ENCODE measurements at places on chromosomes 5 and 9.

- ATAC-seq: no peak
These were observed 308.1 kb downstream of the LRRC70 start for GRCh38 chr5:62886603-62887315.

DNA sequence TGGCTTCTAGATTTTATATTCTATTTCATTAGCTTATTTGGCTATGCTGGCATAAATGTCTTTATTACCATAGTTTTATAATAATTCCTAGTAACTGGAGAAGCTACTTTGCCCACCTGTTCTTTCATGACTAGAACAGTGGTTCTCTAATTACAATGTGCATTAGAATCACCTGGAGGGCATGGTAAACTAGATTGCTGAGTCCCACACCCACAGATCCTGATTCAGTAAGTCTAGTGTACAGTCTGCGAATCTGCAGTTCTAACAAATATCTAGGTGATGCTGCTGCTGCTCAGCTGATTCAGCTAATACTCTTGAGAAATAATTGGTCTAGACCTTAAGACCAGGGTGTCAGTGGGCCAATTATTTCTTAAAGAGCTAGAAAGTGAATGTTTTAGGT is 35.5 kb downstream of the RNF38 start:
- ATAC-seq: no peak

- ATAC-seq: no peak
These were observed 225.2 kb downstream of the NPR3 start for GRCh38 chr5:32936329-32936728.

DNA sequence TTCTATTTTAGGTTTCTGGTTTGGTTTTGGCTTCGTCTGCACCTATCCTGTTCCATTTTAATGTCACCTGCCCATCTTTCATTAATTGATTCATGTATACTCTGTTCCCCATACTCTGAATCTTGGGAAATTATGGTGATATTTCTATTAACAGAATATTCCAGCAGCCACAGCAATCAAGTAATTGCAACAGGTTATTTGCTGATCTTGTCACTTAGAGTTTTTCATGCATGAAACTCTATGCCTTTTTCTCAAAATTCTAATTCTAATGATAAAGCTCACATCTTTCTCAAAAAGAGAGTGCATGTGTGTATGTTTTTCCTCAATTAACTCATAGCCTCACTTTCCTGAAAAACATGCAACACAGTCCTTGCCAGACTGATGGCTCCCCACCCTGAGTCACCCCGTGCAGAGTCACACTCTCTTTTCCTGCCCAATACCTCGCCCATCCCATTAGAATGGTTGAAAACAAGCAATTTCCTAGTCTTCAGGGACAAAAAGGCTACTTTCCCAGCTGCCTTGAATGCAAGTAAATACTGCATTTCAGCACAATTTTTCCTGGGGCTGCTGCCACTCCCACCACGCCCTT is 15.6 kb downstream of the GFRA3 start:
- no peak for ATAC-seq

DNA sequence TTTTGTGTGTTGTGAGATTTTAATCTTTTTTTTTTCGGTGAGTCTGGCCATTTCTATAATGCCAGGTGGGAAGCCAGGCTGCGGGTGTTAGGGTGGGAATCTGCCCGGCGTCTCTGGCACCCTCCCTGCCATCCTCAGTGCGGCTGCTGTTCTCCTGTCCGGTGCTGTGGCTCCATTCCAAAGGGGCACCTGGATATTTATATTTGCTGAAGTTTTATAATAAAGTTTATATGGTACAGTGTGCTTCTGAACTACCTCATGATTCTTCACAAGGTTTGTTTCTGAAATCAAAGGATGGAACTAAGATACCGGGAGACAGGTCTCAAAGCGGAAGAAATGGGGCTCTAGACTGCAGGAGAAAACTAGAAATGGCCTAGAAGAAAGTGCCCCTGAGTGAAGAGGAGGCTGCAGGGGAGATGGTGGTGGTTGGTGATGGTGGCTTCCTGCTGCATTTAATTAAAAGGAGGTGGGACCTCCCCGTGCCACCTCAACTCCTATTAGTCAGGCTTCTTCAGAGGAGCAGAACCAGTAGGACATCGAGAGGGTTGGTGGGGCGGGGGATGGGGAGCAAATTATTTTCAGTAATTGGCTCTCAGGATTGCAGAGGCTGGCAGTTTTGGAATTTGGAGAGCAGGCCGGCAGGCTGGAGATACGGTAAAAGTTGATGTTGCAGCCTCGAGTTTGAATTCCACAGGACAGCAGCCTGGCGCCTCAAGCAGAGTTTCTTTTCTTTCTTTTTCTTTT is 102.2 kb upstream of the ICE1 start:
- ATAC-seq: no peak

DNA sequence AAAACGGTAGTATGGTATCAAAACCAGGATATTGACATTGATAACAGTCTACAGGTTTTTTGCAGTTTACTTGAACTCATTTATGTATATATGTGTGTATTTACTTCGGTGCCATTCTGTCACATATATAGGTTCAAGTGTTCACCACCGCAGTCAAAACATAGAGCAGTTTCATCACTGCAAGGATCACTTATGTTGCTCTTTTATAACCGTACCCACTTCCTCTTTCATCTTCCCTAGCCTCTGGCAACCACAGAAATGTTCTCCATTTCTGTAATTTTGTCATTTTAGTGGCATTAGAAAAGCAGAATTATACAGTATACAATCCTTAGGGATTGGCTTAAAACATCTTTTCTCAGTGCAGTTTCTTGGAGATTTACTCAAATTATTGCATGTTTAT is 90.3 kb downstream of the SH3GL2 start:
- ATAC-seq: no peak

DNA sequence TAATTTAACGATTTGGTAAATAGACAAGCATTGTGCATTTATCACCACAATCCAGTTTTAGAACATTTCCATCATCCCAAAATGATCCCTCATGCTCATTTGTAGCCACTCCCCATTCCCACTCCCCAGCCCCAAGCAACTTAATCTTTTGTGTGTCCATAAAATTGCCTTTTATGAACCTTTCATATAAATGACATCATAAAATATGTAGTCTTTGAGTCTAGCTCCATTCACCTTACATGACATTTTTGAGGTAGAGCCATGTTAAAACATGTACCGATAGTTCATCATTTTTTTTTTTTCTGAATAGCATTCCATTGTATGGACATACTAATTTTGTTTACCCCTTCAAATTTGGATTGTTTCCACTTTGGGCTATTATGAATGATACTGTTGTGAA is 70.5 kb downstream of the C9orf85 start:
- ATAC-seq: no peak

GRCh38 chr5:33641744-33642505 is 201.2 kb downstream of the TARS1 start:
- peak; percentile 81 for ATAC-seq

GRCh38 chr5:159965031-159965837 is 43.7 kb upstream of the TTC1 start:
- peak; percentile 56 for ATAC-seq

DNA sequence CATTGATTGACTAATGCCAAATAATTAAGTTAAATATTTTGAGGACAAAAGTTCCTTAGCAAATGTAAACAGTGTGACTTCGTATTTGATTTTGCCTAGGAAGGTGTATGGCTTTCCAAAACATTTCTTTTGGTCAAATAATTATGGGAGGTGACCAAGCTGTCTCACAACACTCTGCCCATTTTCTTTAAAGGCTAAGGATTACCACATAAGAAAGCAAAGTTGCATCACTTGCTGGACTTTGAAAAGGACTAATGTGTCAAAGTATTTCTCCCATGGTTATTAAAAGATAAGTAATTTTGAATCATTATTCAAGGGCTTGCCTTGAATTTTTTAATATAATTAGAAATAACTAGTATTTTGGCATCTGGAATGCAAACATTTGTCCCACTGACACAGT is 74.7 kb downstream of the HAPLN1 start:
- no peak for ATAC-seq

DNA sequence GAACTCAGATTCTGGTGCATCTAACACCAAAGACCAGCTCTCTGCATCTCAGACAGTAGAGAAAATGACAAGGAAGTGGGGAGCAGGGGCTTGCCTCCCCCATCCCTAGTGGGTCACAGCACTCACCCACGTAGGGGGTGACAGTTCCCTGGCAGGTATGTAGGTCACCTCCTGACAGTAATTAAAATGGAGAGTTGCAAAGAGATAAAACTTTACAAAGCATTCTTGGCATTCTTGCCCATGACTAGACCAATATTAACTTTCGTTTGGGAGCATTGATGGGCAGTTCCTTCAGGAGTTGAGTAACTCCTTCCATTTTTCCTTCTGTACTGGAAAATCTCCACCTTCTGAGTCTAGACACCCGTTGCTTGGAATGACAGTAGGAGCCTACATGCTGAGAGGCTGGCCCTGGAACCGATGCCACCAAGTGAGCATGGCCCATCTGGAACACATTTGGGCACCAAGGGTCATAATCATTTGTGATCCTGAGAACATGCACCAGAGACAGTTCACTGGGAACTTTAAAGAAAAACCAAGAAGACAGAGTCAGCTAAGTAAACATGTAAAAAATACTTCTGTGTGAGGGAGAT is 81.5 kb upstream of the MSX2 start:
- no peak for ATAC-seq

- ATAC-seq: no peak
These were observed 175.2 kb downstream of the CACNA1B start for GRCh38 chr9:138052635-138053320.

DNA sequence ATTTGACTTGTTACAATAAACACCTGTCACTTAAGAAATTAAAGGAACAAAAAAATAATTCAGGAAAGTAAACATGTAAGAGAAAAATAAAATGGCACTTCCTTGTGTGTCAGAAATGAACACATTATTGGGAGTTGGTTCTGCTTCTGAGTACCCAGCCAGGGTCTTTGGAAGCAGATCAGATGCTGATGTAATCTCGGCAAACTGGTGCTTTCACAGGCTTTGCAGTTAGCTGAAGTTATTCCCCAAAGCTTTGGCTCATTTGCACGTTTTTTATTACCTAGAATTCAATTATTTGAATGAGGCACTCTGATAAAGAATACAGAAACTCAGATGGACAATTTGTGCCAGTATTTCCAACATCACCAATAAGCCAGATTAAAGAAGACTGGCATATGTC is 10.9 kb downstream of the CDH18 start:
- ATAC-seq: no peak

GRCh38 chr9:15306068-15306756 is 804 bp downstream of the TTC39B start:
- peak; percentile 14 for ATAC-seq

DNA sequence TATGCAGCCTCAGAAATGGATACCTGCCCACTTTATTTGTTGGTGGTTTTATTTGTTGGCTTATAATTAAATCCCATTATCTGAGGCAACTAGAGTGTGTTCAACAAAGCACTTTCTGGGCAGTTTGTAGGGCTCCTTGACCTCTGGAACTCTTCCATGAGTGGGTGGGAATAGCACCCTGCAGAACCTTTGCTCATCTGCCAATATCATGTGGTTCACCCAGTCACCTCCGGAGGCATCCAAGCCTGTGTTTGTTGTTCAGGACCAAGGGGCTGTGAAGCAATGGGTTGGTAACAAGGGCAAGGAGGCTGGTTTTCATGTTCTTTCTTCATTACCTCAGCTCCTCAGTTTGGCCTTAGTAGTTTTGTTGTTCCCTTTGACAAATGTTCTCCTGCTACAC is 314.0 kb downstream of the NDUFS4 start:
- no peak for ATAC-seq

- no peak for ATAC-seq
These were observed 569.5 kb upstream of the SEMA6A start for GRCh38 chr5:117144086-117144485.

DNA sequence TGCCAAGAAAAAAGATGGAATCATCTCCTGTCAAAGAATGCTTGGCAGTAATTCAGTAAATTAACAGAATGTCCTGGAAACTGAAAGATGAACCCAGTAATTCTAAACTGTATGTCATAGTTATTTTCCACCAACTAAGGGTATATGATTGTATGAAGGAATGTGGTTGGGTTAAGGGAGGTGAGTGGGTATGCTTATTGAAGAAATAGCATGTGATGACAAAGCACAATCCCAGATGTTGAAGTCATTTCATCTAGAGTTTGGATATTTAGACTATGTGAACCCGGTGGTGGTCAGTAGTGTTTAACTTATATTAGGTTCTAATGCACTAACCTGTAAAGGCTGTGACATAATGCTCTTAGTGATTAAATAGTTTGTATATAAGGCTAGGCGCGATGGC is 87.3 kb downstream of the CDKN2A start:
- ATAC-seq: no peak

- no peak for ATAC-seq
These were observed 44.7 kb upstream of the LMX1B start for GRCh38 chr9:126569036-126569435.

DNA sequence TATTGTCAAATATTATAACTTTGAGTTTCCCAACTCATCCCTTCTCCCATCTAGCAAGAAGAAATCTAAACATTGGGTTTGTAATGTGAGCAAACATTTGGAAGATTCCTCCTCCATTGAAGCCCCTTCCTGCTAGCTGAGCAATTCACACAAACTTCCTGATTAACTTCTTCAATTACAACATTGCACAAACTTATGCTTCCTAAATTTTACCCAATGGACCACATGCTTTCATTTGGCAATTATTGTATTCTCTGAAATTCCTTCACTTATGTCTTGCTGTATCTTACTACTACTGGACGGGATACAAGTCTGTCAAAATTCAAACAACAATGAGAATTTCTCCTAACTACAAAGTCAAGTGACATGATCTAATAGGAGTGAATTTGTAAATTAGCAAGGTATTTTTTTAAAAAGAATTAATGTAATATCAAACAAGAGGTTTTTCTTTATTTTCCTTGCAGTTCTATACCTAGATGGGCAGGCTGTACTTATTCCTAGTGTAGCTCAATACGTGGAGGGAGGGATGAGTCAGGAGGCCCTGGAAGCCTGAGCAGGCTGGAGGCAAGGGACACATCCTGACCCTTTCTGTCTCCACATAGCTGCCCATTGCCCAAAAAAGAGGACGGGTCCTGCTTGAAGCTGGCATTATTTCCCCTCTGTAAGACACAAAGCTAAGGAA is 11.8 kb upstream of the IFNW1 start:
- peak; percentile 60 for ATAC-seq

GRCh38 chr9:137688725-137689124 is 69.9 kb downstream of the EHMT1 start:
- no peak for ATAC-seq

GRCh38 chr5:158877124-158877581 is 222.6 kb downstream of the EBF1 start:
- no peak for ATAC-seq

- ATAC-seq: no peak
These were observed 93.1 kb downstream of the PDE4D start for GRCh38 chr5:59800347-59800893.

GRCh38 chr5:67139030-67139429 is 57.6 kb downstream of the CD180 start:
- no peak for ATAC-seq
